ENCODE measurements at places on chromosomes 1 and 21. TPM values are rescaled to one million over a fixed set of nuclear protein-coding genes. Genes with fewer than 3 reads are reported as not detected.

The LMX1A gene
- not detected for total RNA-seq

The LAD1 gene
- total RNA-seq: 13.9 TPM

The EXO1 gene
- not detected for total RNA-seq

The DCDC2B gene
- total RNA-seq: not detected

The NBPF1 gene
- total RNA-seq: 16.0 TPM

The CA6 gene
- not detected for total RNA-seq

The PKNOX1 gene
- total RNA-seq: 5.9 TPM

The NENF gene
- total RNA-seq: 174 TPM

The WDR64 gene
- not detected for total RNA-seq

The OR6N1 gene
- not detected for total RNA-seq

The ABL2 gene
- total RNA-seq: 12.3 TPM

The CENPF gene
- total RNA-seq: 8.8 TPM

The FCGR3A gene
- 87.9 TPM for total RNA-seq

The HTR1D gene
- not detected for total RNA-seq

The NLRP3 gene
- total RNA-seq: 0.60 TPM

The FBLIM1 gene
- 96.4 TPM for total RNA-seq

The MYOG gene
- total RNA-seq: not detected

The CACNA1E gene
- 0.13 TPM for total RNA-seq

The QSOX1 gene
- total RNA-seq: 122 TPM

The NIBAN1 gene
- total RNA-seq: 282 TPM

The SPRR2F gene
- total RNA-seq: not detected

All from heart left ventricle (tissue), 16 donors.